Central memory CD4-positive, alpha-beta T cell (primary cell): ENCODE measurements at places on chromosomes 1 and 21.

GRCh38 chr1:219541946-219542345, 71.0 kb downstream of the ZC3H11B start:
- DNase-seq = no peak

- DNase-seq = no peak
Observed at GRCh38 chr1:184160236-184160635, 108.7 kb downstream of the TSEN15 start.

DNA sequence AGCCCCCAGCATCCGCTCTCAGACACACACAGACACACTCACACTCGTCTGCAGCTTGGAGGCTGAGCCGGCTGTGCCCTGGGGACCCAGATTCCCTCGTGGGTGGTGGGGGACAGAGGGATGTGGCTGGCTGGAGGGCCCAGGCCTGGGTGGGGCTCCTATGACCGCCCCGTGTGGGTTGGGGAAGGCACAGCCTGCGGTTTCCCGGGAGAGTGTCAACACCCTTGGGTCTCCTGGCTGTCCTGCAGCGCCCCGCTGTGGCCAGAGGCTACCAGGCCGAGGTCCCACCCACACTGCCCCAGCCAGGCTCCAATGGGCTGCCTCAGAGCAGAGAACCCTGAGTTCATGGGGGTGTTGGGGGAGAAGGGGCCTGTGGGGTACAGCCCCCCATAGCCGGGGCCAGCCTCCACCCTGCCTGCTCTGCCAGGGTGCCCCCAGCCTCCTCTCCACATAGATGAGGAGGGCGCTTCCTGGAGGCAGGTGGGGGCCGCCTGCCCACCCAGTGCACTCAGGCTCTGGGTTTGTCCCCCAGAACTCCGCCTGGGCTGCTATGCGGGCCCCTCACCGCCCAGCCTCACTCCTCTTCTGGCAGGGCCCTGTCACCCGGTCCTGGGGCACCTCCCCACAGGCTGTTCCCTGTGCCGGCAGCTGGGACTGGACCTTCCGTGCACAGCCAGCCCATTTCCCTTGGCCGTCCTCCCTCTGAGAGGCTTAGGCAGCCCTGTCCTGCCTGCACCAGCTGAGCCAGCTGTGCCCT, at the start of gene TTC34:
Gene TTC34 (minus strand): TSS at position 159 of the 757 bp plus-strand sequence. CDS start 866 bp downstream, outside the sequence.
- peak; percentile 17 for DNase-seq

GRCh38 chr21:15775981-15776380, 46.2 kb downstream of the USP25 start:
- no peak for DNase-seq

- DNase-seq = no peak
Observed at GRCh38 chr1:217021956-217022355, 298.7 kb upstream of the ESRRG start.

- no peak for DNase-seq
Observed at GRCh38 chr1:184473176-184473966, 86.5 kb downstream of the C1orf21 start.

DNA sequence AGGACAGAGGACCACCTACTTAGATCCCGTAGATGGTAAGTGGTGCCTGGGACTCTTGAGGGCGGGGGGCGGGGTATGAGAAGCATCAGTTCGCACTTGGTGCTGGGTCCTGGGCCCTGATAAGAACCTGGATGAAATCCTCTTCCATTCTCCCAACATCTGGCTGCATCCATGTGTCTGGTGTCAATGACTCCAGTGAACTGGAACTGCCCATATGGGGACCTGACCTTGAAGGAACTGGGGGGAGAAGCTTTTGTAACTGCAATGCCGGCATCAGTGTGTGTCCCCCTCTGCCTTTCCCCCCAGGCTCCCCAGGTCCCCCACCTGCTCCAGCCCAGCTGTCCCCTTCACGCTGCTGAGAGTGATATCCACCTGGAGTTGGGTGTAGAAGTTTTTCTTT, 49.7 kb upstream of the EPB41 start:
- DNase-seq = no peak

DNA sequence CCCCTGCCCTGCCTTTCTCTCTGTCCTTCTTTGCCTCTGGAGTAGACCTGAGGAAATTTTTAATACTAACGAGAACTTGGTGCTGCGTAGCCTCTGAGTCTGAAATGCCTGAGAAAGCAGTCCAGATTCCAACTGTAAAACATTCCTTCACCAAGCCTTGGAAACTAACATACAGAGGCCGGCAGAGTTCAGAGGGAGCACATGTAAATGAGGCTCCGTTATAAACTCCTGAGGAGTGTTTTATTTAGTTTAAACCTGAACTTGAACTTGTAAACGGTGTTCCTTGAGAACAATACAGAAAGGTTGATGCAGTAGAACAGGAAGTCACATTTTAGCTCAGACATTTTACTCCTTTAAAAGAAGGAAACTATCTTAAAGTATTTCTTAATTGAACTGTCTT, 280.7 kb downstream of the TM2D1 start:
- DNase-seq = no peak

DNA sequence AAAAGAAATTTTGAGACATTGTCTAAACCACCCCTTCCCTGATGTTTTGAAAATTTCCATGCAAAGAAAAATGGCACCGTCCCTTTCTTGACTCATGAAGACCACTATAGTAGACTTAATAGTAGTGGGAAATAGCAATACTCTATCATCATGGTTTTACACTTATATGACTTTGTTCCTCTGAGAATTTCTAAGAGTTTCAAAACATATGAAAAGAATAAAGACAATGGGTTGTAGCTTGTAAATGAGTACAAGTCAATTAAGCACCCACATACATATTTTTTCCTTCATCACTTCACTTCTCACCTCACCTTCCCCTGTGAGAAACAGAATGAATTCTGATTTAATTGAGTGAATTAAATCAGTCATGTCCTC, 151.7 kb downstream of the LYPLAL1 start:
- DNase-seq = no peak

DNA sequence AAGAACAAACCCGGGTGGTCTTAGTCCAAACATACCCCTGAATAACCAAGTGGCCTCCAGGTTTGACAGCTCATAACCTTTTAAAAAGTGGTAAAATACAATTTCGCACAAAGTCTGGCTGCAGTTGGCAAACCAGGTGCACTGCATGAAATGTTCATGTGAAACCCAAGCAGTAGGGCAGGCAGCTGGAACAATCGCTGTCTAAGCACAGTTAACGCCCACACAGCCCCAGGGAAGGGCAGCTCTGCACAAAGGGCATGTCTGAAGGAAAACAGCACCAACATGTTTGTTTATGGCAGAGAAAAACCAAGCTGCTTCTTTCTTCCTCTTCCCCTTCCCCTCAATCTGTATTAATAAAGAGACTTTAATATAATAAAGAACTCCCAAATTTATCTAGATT, 49.5 kb downstream of the KIAA1614 start:
- DNase-seq = no peak

- DNase-seq = no peak
Observed at GRCh38 chr1:147833231-147833860, 69.2 kb upstream of the GJA8 start.

GRCh38 chr1:54857746-54858561, 29.0 kb downstream of the DHCR24 start:
- DNase-seq = no peak

GRCh38 chr1:215279682-215280081, 197.1 kb downstream of the KCNK2 start:
- DNase-seq = no peak

GRCh38 chr1:151585622-151586021, 26.2 kb upstream of the SNX27 start:
- DNase-seq = no peak

GRCh38 chr1:179007233-179007632, 18.5 kb upstream of the FAM20B start:
- DNase-seq = no peak

DNA sequence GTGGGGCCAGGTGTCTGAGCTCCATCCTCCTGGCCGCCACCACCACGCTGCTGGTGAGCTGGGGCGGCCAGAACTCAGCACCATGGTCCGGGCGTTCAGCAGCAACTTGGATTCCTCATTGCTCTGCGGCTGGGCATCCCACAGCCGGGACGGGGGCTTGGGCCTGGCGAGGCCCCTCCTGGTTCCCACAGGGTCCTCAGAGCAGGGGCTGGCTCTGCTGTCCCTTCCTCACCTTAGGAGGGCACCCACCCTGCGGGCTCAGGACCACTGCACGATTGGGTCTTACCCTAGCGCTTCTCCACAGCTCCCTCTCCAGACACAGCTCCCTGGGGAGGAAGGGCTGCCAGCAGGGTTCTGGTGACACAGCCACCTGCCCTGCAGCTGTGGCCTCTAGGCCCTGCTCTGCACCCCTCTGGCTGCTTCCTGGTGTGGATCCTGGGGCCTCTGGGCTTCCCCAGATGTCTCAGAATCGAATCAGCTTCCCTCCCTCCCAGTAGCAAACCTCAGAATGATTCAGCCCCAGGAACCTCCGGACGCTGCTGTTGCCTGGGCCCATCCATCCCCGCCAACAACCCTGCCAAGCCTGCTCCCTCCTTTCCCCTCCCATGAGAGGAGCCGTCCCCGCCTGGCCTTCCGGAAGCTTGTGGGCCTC, 25.0 kb downstream of the CRYAA start:
- no peak for DNase-seq

DNA sequence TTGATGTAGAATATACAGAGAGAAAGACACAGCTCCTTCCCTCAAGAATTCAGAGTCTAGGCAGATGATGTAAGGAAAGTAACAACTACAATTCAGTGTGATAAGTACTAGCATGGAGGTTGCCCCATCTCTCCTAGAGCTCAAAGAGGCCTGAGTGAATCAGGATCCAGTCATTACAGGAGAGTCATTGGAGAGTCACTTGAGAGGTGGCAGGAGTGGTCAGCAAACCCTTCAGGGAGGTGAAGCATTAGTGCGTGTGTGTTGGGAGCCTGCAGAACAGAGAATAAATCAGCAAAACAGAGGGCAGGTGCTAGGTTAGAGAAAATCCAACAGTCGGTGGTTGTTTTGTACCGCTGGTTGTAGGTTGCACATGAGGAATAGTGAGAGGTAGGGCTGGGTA, 46.1 kb downstream of the GRIK1 start:
- no peak for DNase-seq

DNA sequence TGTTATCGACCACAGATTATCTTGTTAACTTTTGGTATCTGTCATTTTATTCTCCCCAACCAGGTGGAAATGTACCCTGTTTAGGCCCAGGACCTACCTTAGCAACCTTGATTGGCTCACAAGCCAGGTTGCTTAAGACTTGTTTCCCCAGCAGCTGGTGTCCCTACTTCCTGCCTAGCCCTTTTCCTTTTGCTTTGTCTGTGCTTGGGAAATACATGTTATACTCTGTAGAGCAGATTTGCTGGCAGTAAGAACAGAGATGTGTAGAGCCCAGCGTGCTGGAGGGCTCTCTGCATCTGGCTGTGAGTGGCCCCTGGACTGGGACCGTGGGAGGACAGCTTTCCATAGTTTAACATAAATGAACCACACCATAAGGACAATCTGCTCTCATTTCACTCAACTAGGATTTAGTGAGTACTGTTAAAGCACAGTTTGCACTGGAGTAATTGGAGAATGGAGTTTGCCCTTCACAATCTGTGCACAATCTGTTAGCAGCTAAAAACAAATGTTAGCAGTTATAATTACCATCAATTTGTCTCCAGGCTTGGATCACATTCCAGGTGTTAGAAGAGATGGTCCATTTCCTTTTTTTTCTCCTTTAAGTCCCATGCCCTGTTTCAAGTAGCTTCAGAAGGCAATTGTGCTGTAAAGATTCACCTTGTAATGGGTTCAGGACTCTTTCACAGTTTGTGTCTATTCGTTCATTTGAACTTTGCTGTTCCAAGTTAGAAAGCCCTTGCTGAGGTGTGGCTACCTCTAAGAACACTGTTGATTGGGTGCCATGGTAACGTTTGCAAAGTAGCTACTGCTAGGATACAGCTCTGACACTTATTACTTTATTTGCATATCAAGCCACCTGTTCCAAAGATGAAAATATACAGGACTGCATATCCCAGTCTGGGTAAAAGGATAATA, at the start of gene APOBEC4:
Gene APOBEC4 (minus strand): TSS at position 770 of the 915 bp plus-strand sequence. CDS start 4,535 bp downstream, outside the sequence.
- DNase-seq = peak; percentile 23

- DNase-seq = peak; percentile 14
Observed at GRCh38 chr1:202283379-202283844, 58.3 kb downstream of the UBE2T start.

DNA sequence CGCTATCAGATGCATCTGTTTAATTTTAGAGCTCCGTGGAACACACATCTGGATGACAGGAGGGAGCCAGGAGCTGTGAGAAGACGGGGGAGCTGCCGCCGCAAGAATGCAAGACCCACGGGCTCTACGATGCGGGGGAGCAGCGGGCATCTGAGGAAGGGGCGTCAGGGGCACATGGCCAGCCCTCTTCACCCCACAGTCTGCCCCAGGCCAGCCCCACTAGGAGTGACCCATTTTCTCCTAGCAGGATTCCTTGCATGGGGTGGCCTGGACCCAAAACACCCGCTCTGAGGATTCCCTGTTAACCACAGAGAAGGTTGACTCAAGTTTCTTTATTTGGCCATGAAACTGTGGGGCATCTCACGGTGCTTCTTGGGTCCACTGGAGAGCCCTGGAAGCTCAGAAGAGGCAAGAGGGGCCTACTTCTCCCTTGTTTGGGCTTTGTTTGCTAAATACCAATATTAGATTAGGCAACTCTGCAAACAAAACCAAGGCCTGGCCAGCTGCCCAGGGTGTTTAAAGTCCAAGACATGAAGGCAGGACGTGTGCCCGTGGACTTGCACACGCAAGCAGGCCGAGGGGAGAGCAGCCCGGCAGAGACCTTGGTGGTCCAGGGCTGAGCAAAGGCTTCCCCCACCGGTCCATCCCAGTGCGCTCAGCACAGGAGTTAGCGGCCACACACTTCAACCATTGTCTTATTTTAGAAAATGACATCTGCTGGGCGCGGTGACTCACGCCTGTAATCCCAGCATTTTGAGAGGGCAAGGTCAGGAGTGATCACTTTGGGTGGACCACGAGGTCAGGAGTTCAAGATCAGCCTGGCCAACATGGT, 89.8 kb downstream of the DHRS3 start:
- DNase-seq = no peak

DNA sequence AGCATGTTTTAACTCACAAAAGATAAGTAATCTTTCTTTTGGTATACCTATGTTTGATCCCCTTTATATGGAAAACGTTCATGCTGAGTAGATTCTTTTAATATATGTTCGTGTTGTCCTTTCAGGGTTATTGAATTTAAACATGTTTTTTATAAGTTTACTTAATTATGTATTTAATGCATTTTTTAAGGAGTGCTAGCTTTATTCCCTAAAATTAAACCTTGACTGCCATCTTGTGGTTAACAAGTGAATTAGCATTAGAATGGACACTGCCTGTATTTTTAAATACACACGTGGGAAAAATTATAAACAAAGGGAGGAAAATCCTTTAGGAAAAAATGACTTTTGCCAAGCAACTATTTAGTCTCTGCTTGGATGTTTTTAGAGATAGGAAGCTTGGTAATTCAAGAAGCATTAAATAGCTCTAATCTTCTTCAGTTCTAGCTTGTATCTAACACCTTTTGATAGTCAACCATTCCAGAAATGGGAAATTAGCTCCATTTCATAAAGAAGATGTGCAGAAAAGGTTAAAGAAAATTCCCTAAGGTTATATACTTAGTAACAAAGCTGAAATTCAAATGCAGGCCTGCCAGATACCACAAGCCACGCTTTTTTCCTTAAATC, 43.0 kb downstream of the UBE2U start:
- DNase-seq = peak; percentile 25
